ENCODE measurements at places on chromosomes 3 and 15.

GRCh38 chr3:190326361-190326760, 4.1 kb upstream of the CLDN1 start:
- no peak for DNase-seq

- DNase-seq, result no peak
Measured at GRCh38 chr15:69881766-69882165, 216.0 kb downstream of the TLE3 start.

- DNase-seq, result no peak
Measured at GRCh38 chr3:57652203-57652602, 40.7 kb downstream of the DENND6A start.

GRCh38 chr3:127200086-127200691, 7.3 kb downstream of the PRR23E start:
- DNase-seq, result no peak

- no peak for DNase-seq
Measured at GRCh38 chr3:165835431-165835830, 1.8 kb downstream of the BCHE start.

- DNase-seq, result no peak
Measured at GRCh38 chr15:101490922-101491733, 1.6 kb upstream of the PCSK6 start.

DNA sequence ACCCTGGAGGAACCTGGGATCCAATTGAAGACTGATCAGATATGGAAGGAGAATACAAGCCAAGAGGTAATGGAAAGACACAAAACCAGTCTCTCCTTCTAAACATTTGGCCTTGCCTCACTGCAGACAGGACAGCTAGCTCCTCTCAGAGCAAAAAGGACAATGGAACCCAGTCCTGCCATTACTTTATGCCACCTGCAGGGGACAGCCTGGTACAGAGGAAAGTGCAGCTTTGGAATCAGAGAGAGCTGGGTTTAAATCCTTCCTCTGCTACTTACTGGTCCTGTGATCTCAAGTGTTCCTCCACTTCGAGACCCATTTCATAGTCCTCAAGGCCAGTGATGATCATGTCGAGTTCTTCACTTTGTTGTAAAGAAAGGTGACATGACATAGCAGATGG, 159.4 kb upstream of the SMAD3 start:
- no peak for DNase-seq

DNA sequence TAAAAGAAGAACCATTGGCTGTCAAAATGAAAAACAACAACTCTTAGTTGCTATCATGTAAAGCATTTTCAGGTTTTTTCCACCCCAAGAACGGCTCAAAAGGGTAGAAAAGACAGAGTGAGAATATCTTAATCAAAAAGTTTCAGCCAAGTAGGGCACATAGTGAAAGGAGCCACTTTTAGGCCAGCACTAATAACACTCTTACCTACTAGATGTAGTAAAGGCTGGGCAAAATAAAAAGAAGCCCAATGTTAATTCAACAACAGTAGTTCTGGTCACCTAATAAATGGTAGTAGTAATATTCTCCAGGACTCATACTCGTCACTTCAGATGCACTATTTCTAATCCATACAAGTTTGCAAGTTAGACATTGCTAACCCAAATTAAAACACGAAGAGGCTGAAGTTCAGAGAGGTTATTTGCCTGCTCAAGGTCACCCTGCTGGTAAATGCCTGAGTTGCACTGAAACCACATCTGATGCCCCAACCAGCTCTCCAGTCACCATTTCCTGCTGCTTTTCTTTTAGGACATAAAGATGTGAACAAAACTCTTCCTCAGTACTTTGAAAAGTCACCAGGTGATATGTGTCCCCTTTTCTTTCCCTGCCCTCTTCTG, 7.5 kb downstream of the GOLIM4 start:
- no peak for DNase-seq

Measured in activated naive CD4-positive, alpha-beta T cell treated with anti-CD3 and anti-CD28 coated beads, Interleukin-2, amount 50 U/mL, for 72 hours (primary cell).